ENCODE measurements at places on chromosomes 1 and 21. TPM values are rescaled to one million over a fixed set of nuclear protein-coding genes. Genes with fewer than 3 reads are reported as not detected.

Gene DCLRE1B
- total RNA-seq = 4.9 TPM

Gene TMEM269
- total RNA-seq = 0.09 TPM

Gene PODN
- total RNA-seq = 40.9 TPM

Gene PLPP3
- 121 TPM for total RNA-seq

Gene LRRC53
- total RNA-seq = not detected

Gene ITLN2
- 13.8 TPM for total RNA-seq

Gene UBIAD1
- total RNA-seq = 7.8 TPM

Gene FCER1A
- 0.92 TPM for total RNA-seq

Gene TMEM125
- total RNA-seq = 228 TPM

DNA sequence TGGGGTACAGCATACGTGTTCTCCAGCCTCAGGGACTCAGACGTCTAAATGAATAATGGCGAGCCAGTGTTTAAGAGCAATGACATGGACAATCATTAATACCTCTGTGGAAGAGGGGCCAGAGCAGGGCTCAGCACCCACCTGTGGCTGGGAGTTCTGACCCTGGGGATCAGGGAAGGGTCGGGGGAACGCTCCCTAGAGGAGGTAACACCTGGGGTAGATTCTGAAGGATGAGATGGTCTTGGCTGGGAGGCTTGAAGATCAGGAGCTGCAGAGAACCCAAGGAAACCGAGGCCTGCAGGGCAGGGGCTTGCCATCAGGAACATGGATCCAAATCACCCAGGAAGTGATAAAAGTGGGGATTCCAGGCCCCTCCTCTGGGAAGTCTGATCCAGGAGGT, 138.2 kb upstream of the RUNX3 start:
- no peak for DNase-seq

- no peak for DNase-seq
These were observed 11.2 kb upstream of the C2CD2 start for GRCh38 chr21:41965045-41965444.

DNA sequence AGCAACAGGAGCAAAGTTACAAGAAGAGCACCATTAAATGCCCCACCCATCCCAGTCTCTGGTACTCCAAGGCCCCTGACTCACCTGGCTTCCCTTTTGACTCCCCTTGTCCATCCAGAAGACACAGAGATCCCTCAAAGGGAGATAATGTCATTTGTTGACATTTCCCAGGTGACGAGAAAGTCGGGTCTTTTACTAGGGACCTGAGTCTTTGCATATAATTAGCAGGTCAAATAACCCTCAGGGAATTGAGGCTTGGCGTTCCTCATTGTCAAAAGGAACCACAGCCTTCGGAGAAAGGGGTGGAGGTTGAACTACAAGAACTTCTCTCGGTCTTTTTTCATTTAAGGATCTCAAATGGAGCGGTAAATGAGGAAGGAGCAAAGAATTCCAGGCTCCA, 133.2 kb downstream of the PROX1 start:
- DNase-seq = no peak

- no peak for DNase-seq
These were observed 40.3 kb downstream of the FH start for GRCh38 chr1:241479294-241479693.

DNA sequence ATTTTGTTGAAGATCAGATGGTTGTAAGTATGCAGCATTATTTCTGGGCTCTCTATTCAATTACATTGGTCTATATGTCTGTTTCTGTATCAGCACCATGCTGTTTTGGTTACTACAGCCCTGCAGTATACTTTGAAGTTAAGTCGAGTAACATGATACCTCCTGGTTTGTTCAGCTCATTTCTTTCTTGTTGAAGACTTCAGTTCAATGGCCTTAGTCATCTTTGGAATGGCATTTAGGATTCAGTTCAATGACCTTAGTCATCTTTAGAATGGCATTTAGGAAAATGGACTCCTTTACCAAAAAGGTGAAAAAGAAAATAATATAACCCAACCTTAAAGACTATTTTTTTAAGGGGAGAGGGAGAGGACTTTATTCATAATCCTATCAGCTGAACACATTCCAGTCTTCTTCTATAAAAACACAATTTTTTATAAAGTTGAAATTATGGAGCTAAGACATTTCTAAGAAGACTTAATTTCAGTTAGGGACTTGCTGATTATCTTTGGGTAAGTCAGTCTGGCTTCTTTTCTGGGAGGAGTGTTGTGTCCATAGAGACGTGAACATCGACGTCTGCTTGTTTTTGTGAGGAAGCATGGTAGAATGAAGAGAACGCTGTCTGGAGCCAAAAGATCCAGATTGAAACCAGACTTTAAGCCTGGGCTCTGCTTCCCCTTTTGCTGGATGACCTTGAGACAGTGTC, 48.3 kb downstream of the DDR2 start:
- no peak for DNase-seq

- peak; percentile 65 for DNase-seq
These were observed 1.1 kb downstream of the LUZP1 start for GRCh38 chr1:23167353-23168078.

DNA sequence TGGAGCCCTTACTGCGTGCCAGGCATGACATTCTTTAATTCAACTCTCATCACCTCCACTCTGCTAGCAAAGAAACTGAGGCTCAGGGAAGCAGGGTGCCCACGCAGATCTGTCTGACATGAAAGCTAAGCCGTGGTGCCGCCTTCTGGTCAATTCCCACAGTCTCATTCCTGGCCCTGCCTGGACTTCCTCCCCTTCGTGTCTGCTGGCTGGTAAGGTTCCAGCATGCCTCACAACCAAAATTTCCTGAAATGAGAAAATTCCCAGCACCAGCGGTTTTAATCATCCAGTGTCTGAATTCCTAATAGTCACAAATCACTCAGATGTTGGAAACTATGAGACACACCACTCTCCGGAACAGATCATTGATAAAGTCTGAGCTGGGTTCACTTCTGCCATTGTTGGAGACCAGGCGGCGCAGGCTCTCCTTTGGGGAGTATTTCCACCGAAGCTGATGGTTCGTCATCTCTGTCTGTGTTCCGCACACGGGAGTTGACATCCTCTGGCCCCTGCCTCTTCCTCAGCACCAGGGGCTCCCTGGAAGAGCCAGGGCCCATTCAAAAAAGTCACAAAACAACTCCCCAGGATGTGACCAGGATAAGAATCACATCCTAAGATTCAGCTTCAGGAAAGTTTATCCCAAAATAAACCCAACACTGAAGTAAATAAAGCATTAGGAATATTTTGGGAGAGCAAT, 167.7 kb downstream of the PLPP3 start:
- no peak for DNase-seq

GRCh38 chr1:167713330-167714081, 8.3 kb upstream of the MPZL1 start:
- DNase-seq = peak; percentile 34

- DNase-seq = no peak
These were observed 11.5 kb downstream of the ABL2 start for GRCh38 chr1:179217943-179218507.

- peak; percentile 91 for DNase-seq
These were observed 562 bp downstream of the MAP7D1 start for GRCh38 chr1:36156329-36157114.

DNA sequence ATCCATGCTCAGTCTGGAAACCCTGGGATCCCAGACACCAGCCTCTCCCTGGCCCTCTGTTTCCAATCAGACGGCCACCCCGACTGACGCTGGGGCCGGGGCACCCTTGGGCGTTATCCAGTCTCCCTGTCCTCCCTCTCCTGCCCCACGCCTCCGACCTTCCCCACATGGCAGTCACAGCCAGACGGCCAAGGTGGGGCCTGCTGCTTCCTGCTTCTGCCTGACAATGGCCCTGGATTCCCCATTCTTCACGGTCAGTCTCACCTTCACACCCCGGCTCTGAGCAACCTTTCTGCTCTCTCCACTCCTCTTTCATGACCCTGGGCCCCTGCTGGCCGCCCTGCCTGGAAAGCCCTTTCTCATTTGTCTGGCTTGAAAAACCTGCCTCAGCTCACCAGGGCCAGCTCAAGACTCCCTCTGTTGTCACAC, 6.6 kb downstream of the GNG4 start:
- DNase-seq = no peak

DNA sequence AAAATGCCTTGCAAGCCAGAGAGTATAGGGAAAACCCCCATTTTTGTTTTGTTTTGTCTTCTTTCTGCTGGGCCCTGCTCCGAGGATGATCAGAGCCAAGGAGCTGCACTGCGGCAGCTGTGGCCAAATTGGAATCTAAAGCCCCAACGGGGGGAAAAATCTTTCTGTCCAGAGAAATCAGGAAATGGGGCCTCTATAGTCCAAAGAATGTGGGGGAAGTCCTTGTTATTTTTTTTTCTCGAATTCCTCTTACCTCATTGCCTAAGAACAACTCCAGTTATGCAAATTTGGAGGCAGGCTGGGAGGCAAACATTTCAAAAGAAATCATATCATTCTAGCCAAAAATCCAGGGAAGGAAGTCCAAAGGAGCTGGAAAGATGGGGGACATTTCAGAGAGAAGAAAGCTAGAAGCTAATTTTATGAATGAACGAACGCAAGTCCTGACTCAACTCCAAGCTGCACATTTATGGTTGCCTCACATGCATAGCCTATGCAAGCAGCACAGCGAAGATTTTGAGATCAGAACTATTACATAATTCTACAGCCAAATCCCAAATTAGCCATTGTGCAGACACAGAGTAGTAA, 263.2 kb downstream of the KCTD3 start:
- DNase-seq = no peak

GRCh38 chr1:18946550-18947381, 9.7 kb downstream of the IFFO2 start:
- DNase-seq = no peak

- DNase-seq = no peak
These were observed 28.2 kb downstream of the CD34 start for GRCh38 chr1:207882692-207883091.

- DNase-seq = no peak
These were observed 660 bp downstream of the CD1C start for GRCh38 chr1:158290321-158290844.

GRCh38 chr21:42231756-42232155, 12.8 kb downstream of the ABCG1 start:
- no peak for DNase-seq

DNA sequence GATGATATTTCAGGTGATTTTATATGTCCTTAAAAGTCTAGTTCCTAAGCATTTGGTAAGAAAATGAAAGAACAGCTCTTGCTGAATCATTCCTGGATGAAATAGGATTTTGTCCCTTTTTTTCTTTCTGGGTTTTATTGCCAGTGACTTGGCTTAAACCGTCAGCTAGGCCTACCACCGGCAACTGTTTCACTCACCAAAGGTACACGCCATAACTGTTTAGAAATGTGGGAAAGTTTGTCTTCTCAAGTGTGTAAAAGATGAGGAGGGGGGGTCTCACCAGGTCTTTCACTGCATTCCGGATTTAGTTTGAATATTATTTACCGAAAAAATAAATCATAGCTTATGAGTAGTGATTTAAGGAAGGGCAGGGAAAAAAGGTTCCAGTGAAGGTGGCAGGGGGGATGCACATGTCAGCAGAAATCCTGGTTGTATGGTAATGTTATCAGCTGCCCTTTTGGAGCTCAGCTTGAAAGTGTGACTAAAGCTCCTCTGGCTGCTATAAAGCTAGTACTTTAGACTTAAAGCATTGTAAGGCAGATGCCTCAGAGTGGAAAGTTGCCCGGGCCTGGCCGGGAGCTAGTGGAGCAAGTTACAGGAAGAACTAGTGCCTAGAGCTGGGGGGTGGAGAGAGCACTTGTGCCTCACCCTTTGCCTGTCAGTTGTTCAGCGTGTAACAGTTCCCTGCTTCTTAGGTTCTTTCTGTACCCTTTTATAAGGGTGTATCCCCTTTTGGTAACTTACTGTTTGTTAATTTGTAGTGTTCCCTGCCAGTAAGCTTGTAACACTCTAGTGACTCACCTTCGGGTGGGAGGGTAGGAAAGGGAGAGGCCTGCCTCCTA, 3.1 kb downstream of the ATP1A1 start:
- DNase-seq = no peak

- DNase-seq = no peak
These were observed 14.6 kb upstream of the GUCA2B start for GRCh38 chr1:42138586-42138985.

All from lung (tissue), 17 donors.